ENCODE measurements at places on chromosomes 3 and 15. TPM values are rescaled to one million over a fixed set of nuclear protein-coding genes. Genes with fewer than 3 reads are reported as not detected.

The WDR82 gene
- total RNA-seq = 48.2 TPM

The NISCH gene
- total RNA-seq = 37.4 TPM

The MASP1 gene
- 0.92 TPM for total RNA-seq

DNA sequence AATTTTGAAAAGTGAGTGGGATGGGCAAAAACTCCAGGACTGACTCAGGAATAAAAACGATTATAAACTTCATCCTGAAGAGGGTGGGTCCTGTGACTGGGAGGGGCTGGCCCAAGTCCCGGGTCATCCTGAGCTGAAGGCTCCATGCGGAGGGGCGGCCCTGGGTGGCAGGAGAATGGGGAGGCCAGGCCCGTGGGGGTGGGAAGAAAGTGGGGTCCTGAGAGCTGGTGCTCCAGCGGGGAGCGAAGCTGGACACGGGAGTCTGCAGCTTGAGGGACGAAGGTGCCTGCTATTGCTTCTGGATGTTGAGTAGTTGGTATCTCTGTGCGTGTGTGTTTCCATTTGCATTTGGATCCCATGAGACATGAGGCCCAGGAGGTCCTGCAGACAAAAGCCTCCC, 4.7 kb upstream of the OCA2 start:
- H3K4me1 ChIP-seq = peaks cover 21% of the 10 kb centered on the region
- H3K27ac ChIP-seq = no peak overlapping the region
- DNase-seq = no peak
- no peaks in the 10 kb centered on the region for H3K36me3 ChIP-seq
- H3K4me3 ChIP-seq = no peak overlapping the region

DNA sequence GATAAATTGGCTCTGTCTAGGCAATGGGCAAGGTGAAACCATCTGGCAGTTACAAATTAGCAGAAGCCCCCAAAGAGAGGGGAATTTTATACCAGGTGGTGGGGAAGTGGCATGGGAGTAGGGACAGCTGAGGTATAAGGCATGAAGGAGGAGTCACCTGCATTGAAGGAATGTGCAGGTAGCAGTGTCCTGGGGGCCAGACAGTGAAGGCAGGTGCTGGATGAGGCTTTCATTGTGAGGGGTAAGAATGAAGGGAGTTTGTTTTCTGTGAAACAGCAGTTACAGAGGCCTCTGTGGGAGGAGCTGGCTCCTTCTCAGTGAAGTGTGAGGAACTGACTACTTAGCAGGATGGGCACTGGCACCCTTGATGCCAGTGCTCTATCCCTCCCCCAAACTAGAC, 19.1 kb upstream of the PXYLP1 start:
- no peaks in the 10 kb centered on the region for H3K4me1 ChIP-seq
- DNase-seq = no peak
- no peak overlapping the region for H3K4me3 ChIP-seq
- H3K36me3 ChIP-seq = no peaks in the 10 kb centered on the region

DNA sequence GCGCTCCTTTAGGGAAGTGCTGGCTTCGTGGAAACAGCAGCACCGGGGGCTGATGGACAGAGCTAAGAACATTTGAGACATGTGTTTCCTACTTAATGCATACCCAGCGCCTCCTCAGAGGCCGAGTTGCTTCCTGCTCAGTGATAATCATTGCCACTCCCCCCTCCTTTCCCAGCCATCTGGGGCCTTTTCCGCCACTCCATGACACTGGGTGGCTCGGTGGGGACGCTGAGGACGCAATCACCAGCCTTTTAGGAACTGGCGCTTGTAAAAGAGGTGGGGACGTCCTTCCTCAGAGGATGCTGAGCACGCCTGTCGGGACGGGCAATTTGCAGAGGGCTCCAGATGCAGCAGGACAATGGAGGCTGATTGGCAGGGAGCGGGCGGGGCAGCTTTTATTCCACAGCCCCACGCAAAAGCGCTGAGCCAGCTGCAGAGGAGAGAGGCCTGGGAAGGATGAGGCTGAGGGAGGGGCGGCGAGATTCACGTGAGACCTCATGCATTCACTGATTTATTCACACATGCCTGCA, 22.2 kb upstream of the IQSEC1 start:
- no peak overlapping the region for H3K4me3 ChIP-seq
- no peak for DNase-seq
- no peaks in the 10 kb centered on the region for H3K27me3 ChIP-seq
- H3K27ac ChIP-seq = no peak overlapping the region

DNA sequence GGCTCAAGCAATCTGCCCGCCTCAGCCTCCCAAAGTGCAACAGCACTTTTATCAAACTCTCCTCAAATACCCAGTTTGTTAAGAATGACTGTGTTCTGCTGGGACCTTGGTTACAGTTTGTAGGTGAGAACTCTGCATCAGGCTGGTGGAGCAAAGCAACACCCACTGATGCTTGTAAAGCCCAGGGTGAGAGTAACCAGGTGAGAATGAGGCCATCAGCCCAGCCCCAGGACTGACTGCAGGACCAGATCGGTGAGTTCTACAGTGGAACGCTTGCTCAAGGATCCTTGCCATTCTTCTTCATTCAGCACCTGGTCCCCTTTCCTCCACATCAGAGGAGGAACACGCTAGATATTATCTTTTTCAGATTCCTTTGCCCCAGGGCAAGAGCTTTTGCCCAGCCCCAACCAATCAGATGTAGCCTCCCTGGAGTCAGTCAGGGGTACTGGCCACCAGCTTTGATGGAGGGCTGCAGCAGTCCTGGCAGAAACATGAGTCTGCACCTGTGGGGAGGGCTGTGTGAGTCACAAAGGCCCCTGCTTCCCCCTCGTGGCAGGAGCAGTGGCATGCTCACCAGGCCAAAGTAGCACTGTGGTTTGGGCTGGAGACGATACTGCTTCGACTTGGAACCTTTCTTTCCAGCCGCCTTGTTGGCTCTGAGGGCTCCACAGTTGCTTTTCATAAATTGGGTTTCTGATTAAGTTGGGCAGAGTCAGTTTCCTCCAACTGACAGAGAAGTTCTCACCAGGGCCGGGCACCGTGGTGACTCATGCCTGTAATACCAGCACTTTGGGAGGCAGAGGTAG, 3.5 kb upstream of the SHISA5 start:
- H3K27me3 ChIP-seq = no peaks in the 10 kb centered on the region
- no peaks in the 10 kb centered on the region for H3K36me3 ChIP-seq
- DNase-seq = no peak
- H3K27ac ChIP-seq = peak overlapping the region; percentile 82
- H3K4me3 ChIP-seq = no peak overlapping the region
- H3K4me1 ChIP-seq = peaks cover 22% of the 10 kb centered on the region

DNA sequence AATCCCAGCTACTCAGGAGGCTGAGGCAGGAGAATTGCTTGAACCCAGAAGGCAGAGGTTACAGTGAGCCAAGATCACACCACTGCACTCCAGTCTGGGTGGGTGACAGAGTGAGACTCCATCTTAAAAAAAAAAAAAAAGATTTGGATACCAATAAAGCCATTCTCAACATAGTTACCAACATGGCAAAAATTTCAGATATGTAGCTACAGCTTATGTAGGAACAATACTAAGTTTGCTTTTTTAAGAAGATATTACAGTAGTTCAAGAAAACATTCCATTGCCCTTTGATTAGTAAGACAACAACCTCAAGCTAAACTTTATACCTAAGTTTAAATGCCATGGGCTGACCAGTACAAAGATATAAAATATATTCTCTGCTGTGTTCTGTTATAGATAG, 34.4 kb downstream of the ZNF106 start:
- H3K4me3 ChIP-seq = peak overlapping the region; percentile 33
- H3K36me3 ChIP-seq = peaks cover 2% of the 10 kb centered on the region
- H3K27ac ChIP-seq = peak overlapping the region; percentile 81
- H3K27me3 ChIP-seq = no peaks in the 10 kb centered on the region

DNA sequence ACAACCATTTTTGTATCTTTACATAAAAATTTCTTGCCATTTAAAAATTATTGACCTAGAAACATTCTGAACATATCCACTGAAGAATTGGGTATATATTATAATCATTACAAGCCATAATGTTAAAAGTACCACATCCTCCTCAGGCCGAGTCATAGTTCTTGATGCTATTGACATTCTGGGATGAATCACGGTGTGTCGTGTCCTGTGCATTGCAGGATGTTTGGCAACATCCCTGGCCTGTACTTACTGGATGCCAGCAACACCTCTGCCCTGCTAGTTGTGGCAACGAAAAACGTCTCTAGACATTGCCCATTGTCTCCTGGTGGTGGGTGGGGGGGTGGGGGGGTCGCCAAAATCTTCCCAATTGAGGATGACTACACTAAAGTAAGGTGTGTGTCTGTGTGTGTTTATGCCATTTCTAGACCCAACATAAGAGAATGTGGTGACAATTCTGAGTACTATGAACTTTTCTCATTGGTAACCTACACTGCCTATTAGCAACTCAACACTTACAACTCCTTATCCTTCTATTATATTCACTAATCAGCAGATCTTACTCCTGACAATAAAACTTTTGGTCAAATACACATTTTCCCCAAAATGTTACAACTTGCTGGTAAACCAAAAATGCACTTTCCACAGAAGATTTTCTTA, 471.6 kb downstream of the FOXP1 start:
- H3K27me3 ChIP-seq = no peaks in the 10 kb centered on the region
- peak overlapping the region; percentile 58 for H3K27ac ChIP-seq

- no peaks in the 10 kb centered on the region for H3K4me1 ChIP-seq
- H3K36me3 ChIP-seq = no peaks in the 10 kb centered on the region
- no peak for DNase-seq
- no peak overlapping the region for H3K27ac ChIP-seq
- H3K4me3 ChIP-seq = no peak overlapping the region
Measured at GRCh38 chr3:39548282-39548681, 80.8 kb downstream of the MOBP start.

- peaks cover 93% of the 10 kb centered on the region for H3K36me3 ChIP-seq
- no peak overlapping the region for H3K27ac ChIP-seq
- H3K4me3 ChIP-seq = no peak overlapping the region
Measured at GRCh38 chr15:84795186-84795585, 22.0 kb upstream of the ALPK3 start.

GRCh38 chr3:41286305-41286704, 87.0 kb downstream of the CTNNB1 start:
- DNase-seq = no peak
- H3K4me1 ChIP-seq = no peaks in the 10 kb centered on the region
- H3K36me3 ChIP-seq = no peaks in the 10 kb centered on the region
- H3K27me3 ChIP-seq = no peaks in the 10 kb centered on the region

GRCh38 chr3:129118745-129119144, 2.9 kb downstream of the RAB43 start:
- no peaks in the 10 kb centered on the region for H3K36me3 ChIP-seq
- H3K4me1 ChIP-seq = peaks cover 21% of the 10 kb centered on the region
- H3K27me3 ChIP-seq = no peaks in the 10 kb centered on the region
- H3K27ac ChIP-seq = peak overlapping the region; percentile 88
- peak overlapping the region; percentile 91 for H3K4me3 ChIP-seq

- no peak overlapping the region for H3K27ac ChIP-seq
- no peaks in the 10 kb centered on the region for H3K27me3 ChIP-seq
- H3K36me3 ChIP-seq = no peaks in the 10 kb centered on the region
- no peak for DNase-seq
- H3K4me3 ChIP-seq = no peak overlapping the region
Measured at GRCh38 chr3:34198309-34198708, 399.9 kb downstream of the PDCD6IP start.

DNA sequence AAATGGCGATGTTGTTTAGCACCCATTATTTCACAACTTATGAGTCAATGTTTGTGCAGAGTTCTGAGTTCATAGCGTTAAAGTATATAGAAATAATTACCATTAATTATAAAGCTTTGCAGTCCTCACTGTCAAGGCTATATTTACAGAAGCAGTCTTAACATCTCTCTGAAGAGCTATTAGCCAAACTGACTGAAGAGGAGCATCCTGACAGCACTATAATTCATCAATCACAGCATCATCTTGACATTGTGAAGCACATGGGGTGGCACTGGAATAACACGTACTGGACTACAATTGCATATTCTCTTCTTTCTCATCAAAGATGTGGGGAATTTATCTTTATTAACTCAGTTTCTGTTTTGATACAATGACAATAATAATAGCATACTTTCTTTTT, 260.6 kb upstream of the MME start:
- no peaks in the 10 kb centered on the region for H3K4me1 ChIP-seq
- no peak for DNase-seq
- H3K36me3 ChIP-seq = no peaks in the 10 kb centered on the region
- no peak overlapping the region for H3K4me3 ChIP-seq

DNA sequence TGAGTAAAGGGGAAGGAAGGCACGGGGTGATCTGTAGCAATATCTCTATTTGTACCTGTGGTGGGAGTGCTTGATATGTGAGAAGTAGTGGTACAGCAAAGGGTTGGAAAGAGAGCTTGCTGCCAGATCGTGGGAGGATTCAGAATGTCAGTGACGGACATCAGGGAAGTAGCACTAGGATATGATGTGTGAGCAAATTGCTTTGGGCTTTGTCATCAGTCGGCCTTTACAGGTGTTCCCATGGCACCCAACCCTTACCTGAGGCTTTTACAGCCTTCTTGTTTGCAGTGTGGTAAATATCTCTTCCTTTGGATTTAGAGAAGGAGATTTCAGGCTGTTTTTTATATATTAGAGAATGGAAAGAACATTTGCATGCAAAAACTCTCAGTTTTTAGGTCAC, 29.8 kb downstream of the IL1RAP start:
- no peak overlapping the region for H3K4me3 ChIP-seq
- H3K36me3 ChIP-seq = no peaks in the 10 kb centered on the region
- H3K27ac ChIP-seq = no peak overlapping the region
- no peak for DNase-seq

Measured in esophagus squamous epithelium (tissue), 5 donors.